Activated T-helper 17 cell treated with anti-CD3 and anti-CD28 coated beads, Interleukin-2, amount 50 U/mL, for 72 hours (primary cell): ENCODE measurements at places on chromosomes 12 and 14. TPM values are rescaled to one million over a fixed set of nuclear protein-coding genes. Genes with fewer than 3 reads are reported as not detected.

Gene ENDOU
- total RNA-seq = not detected

DNA sequence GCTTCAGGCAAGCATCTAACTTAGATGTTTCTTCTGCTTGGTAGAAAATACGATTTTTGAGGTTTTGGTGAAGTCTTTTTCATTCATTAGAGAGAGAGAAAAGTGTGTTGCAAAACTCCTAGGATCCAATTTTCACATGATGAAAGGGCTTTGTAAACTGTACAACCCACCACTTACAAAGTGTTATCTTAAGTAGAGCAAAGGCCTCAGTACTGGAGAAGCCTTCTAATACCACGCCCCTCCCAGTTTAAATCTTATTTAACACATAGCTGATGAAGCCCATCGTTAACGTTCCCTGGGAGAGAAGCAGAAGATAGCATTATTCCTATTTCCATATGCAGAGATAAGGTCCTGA is 869 bp downstream of the APOLD1 start:
- peak; percentile 3 for ATAC-seq

DNA sequence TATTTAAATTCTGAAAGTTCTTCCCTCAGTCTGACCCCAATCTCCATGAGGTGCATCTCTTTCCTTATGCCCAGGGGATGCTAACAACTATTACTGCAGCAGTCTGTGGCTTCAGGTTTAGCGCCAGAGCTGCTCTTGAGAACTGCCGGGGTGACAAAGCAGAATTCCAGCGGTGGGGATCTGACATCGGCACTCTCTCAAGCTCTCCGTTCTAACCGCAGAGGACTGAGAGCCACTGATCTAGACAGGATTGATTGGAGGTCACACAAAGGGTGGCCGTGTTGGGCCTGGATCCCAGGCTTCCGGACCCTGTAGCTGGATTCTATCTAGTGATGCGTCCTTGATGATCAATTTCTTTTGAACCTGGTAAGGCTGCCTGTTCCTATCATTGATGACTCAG is 155.6 kb upstream of the TMEM132C start:
- ATAC-seq = no peak

GRCh38 chr12:14643251-14643650 is 53.1 kb downstream of the GUCY2C start:
- peak; percentile 53 for ATAC-seq

Gene CLEC4E
- total RNA-seq = not detected

DNA sequence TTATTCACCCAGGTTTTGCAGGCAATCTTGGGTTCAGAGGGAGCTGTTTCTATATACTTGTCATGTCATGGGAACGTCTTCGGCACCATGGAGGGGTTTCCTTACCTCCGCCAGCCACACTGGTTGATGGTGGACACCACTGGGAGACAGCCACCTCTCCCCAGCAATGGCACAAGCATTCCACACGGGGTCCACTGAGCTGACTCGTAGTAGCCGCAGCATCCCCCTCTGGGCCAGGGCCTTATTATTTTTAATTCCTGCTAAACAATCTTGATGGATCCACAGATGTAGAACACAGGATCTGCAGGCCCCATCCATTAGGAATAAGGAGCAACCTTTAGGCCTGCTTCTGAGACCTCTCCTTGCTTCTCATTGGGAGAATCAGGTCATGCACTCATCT is 132.9 kb downstream of the DICER1 start:
- no peak for ATAC-seq

DNA sequence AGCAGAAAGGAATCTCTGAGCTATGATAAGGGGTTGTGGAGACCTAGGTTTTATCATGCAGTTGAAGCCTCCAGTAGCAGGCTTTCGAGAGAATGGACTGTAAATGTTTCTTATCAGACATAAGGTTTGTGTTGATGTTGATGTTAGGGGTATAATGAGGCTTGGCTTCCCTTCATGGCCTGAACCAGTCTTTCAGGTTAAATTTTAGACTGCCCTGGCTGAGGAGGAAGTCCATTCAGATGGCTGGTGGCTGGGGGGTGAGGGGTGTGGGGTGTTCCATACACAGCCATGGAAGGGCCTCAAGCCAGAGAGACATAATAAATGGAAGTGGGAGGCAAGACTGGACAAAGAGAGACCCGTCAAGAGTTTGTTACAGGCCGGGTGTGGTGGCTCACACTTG is 65.1 kb downstream of the IRF2BPL start:
- no peak for ATAC-seq

DNA sequence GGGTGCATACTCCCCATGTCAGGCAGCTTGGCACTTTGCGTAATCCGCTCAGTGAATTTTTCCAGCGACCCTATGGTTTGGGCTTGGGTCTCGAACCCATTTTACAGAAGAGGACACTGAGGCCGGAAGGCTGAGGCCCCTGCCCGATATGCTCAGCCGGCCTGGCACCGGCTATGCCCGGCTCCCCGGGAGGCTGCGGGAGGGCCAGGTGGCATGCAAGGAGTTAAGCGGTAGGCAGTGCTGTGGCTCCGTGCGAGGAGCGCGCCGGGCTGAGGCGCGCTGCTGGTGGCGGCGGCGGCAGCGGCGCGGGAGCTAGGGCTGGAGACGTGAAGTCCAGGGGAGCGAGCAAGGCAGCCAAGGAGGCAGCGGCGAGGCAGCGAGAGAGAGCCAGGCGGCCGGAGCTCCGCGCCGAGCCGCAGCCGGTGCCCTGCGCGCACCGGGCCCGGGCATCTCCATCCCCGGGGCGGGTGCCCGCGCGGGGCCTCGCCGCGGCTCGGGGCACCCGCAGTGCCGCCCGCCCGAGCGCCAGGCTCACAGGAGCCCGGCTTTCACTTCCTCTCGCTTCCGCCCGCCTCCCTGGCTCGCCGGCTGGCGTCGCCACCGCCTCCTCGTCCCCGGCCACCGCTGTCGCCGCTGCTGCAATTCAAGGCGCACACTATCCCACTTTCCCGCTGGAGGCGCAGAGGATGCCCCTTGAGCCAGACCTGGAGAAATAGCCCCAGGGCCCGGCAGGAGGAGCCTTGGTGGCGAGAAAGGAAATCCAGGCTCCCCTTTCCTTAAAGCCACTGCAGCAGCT is at the start of gene WSCD2:
WSCD2 (plus strand) TSS at position 272 of the 796 bp plus-strand sequence. CDS start 66,545 bp downstream, outside the sequence.
- ATAC-seq = peak; percentile 23

- ATAC-seq = peak; percentile 91
Measured at GRCh38 chr12:24719293-24719721, 229.6 kb downstream of the BCAT1 start.

Gene GALNT6
- total RNA-seq = 6.2 TPM
